ENCODE measurements at places on chromosomes 7 and 10.
A peak's percentile ranks its signal among the peaks of the same experiment; 100 is the strongest.

- DNase-seq: no peak
Measured at GRCh38 chr10:132911786-132912097, 30.6 kb downstream of the CFAP46 start.

- peak; percentile 86 for DNase-seq
Measured at GRCh38 chr7:122887198-122887597, 938 bp upstream of the CADPS2 start.

GRCh38 chr10:74063256-74063655 lies 65.3 kb downstream of the VCL start:
- DNase-seq: peak; percentile 53

DNA sequence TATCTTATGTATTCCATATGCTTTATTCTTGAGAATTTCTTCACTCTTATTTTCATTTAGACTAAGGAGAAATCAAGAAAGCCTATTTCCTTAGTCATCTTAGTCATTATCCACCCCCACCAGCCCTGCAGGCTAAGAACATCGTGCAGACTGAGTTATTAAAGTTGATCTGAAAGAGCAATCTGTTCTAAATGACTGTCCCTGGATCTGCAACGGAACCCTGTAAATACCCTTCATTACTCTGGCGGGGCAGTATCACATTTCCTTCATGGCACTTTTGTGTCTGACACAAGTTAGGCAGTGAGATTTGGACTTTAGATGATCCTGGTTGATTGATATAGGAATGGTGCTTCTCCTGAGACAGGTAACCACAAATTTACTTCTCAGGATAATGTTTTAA lies 3.5 kb upstream of the MYPN start:
- peak; percentile 85 for DNase-seq

DNA sequence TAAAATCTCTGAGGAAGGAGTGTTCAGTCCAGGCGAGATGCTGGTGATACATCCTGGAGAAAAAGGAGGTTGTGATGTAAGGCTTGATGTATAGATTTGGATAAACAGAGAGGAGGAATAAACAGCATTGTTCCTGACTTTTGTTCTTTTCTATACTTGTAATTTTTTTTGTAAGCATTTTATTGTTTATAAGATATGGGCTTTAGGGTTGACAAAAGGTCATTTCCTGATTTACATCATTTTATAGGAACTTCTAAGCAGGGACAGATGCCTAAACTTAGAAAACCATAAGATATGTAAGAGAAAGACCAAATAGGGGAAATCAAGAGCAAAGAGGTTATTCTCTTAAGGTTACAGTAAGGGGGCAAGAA lies 16.7 kb upstream of the SLC26A4 start:
- DNase-seq: peak; percentile 31

DNA sequence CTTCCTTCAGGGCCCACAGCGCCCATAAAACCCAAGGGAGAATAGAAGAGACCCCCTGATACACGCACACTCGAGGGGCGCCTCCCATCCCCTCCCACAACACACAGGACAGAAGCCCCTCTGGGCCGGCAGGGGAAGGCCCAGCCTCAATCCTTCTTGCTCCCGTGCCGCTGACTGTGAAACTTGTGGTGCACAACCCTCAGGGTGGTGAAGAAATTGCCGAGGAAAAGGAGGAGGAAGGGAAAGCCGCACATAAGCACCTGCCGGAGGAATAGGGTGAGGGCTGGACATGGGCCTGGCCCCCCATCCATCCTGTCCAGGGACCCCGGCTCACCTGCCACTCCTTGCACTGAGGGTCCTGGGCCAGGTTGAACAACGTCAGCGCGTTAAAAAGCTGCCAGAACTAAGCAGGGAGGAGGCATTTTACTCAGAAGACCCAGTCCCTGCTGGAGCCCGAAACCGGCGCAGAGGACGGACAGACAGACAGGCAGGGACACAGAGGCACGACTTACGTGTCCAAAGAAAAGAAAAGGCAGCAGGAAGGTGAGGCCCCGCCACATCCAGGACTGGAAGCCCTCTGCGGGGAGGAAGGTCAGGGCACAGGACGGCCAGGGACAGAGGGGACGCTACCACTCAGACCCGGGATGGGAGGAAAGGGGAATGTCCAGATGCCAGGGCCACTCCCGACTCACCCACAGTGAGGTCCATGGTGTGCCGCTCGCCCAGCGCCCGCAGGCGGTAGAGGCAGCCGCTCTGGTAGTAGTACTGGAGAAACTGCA lies 7.2 kb downstream of the TMEM120A start:
- no peak for DNase-seq

DNA sequence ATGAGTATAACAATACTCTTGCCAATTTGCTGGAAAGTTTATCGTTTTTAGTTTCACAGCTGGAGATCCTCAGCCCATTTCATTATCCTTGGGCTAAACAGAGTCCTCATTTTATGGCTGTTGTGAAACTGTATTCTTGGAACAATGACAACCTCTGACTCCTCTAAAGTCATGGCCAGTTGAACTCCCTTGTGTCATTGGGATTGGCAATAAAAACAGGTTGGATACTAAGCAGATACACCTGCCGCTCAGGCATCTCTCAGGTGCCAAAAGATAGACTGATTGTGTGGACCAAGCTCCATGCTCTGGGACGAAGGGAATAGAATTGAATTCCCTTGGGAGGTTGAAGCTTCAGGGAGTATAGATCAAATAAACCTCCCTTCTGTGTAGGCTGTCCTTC lies 182.2 kb downstream of the WDR11 start:
- DNase-seq: no peak

DNA sequence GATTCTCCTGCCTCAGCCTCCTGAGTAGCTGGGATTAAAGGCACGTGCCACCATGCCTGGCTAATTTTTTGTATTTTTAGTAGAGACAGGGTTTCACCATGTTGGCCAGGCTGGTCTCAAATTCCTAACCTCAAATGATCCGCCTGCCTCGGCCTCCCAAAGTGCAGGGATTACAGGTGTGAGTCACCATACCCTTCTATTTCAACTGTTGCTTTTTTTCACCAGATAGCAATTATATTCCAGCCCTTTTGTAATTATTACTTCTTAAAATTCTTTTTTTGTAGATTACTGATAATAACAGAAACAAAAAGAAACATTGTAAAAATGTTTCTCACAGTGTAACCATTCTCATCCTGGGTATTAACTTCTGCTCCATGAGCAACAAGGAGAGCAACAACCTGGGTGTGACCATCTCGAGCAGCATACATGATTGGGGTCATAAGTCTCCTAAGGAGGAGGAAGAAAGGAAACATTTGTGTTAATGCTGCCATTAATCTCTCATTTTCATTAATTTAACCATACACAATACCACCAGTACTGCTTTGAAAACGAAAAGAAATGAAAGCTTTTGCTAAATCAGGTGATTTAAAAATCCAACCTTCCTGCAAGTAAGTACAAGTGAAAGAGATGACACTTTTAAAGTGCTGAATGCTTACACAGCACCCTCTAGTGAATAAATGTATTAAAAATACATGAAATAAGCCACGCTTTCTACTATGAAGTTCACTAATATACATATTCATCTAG lies 41.8 kb downstream of the ASZ1 start:
- peak; percentile 49 for DNase-seq

DNA sequence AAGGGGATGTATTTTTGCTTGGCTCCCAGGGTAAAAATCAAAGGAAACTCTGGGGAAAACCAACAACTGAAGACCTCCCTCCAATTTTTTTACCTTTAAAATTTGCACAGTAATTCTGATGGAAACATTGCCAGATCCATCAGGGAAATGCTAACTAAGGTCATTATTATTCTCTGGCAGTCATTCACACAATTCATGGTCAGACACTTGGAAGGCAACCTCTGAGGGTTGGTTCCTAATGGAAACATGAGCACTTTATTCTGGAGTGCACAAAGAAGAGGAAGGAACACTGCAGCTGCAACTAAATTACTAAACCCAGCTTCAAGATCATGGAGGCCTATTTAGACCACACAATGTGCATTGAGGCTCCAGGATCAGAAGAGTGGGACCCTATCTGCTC lies 34.2 kb downstream of the SRI start:
- no peak for DNase-seq

DNA sequence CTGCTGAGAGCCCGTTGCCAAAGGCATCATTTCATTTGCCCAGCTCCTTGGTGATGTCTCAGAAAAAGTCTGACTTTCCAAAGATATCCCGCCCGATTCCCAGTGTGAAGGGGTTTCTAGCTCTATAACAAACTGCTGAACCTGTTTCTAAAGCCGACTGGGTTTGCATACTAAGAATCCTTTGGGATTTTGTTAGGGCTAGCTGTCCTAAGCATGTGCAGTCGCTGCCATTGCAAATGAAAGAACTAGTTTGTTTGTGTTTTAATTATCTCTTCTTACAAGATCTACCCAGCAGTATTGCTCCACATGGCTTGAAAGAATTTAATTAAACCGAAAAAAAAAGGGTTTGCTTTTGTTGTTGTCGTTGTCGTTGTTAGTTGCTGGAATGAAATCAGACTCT lies 476.6 kb downstream of the GATA3 start:
- no peak for DNase-seq

DNA sequence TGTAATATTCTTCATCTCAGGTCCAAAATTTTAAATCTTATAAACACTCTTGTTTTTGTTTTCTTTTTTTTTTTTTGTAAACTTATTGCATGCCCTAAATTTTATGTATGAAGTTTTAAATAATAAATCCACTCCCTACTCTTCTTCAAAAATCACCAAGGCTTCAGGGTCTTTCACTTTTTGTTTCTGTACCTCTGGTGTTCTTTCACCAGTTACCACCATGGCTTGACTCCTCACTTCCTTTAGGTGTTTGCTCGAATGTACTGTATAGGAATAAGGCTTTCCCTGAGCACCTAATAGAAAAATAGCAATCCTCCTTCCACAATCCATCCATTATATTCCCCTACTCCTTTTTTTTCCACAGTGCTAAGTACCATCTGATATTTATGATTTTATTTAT lies 962.8 kb upstream of the POT1 start:
- DNase-seq: no peak

GRCh38 chr7:155756322-155756721 lies 55.9 kb downstream of the SHH start:
- DNase-seq: no peak

- DNase-seq: peak; percentile 14
Measured at GRCh38 chr7:149714910-149715471, 58.4 kb downstream of the ZNF467 start.

DNA sequence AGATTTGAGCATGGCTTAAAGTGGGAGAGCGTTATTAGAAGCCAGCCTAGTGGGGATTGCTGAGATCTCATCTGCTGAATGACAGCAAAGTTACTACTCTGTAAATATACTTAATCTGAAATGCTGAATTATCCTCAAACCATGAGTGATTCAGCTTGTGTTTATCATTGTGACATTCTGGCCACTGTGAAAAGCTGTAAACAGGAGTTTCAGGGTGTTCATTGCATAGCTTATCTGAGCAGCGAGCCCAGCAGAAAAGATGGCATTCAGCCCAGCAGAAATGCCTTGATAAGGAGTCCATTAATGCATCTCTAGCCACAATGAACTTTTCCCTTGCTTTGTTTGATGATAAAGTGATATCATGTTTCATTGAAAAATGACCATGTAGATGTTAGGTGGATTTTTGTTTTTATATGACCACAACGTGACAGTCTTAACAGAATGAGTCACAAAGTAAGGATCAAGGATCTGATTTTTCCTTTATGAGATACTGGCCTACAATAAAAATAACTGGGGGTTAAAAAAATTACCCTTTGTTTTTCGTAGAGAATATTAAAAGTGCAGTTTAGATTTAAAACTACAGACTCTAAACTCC lies 7.8 kb downstream of the TES start:
- DNase-seq: peak; percentile 99

DNA sequence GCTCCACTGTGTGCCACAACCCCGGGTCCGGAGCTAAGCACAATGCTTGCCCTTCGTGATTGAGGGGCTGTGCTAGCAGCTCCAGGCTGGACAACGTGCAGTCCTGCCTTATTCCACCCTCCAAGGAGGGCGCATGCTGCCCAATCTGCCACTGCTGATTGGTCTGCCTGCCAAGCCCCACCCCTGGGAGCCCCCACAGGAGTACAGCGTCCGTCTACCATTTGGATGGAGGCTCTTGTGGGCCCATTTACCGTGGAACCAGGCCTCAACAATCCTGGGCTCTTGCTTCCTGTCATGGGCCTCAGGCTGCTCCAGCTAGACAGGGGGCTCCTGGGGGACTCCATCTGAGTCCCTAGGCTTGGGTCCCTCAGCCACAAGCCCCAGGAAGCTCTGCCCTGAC lies 173.3 kb downstream of the SLIT1 start:
- DNase-seq: no peak

GRCh38 chr7:70267381-70268120 lies 669.3 kb downstream of the AUTS2 start:
- no peak for DNase-seq

- peak; percentile 3 for DNase-seq
Measured at GRCh38 chr7:14751461-14751860, 151.1 kb downstream of the DGKB start.

- no peak for DNase-seq
Measured at GRCh38 chr7:49718760-49719159, 54.7 kb upstream of the VWC2 start.

DNA sequence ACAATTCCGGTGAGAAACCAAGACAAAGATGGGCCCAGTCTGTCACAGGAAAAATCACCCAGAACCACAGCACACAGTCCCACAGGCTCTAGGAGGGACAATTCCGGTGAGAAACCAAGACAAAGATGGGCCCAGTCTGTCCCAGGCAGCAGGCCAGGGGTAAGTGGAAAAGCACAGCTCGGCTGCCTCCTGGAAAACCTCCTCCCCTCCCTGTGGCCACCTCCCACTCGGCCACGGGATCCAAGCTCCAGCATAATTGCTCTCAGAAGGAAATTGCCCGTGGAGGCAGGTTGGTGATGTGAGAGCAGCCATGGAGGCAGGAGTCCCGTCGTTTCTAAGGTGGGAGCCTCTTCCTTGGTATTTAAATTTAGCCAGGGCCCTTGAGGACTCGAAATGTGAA lies 95.7 kb downstream of the PLXNA4 start:
- no peak for DNase-seq
